Aorta (tissue), 5 donors: ENCODE measurements at places on chromosomes 6 and 20. TPM values are rescaled to one million over a fixed set of nuclear protein-coding genes. Genes with fewer than 3 reads are reported as not detected.
A peak's percentile ranks its signal among the peaks of the same experiment; 100 is the strongest.

MYB gene
- total RNA-seq: not detected

TMEM14C gene
- total RNA-seq: 72.8 TPM

DNA sequence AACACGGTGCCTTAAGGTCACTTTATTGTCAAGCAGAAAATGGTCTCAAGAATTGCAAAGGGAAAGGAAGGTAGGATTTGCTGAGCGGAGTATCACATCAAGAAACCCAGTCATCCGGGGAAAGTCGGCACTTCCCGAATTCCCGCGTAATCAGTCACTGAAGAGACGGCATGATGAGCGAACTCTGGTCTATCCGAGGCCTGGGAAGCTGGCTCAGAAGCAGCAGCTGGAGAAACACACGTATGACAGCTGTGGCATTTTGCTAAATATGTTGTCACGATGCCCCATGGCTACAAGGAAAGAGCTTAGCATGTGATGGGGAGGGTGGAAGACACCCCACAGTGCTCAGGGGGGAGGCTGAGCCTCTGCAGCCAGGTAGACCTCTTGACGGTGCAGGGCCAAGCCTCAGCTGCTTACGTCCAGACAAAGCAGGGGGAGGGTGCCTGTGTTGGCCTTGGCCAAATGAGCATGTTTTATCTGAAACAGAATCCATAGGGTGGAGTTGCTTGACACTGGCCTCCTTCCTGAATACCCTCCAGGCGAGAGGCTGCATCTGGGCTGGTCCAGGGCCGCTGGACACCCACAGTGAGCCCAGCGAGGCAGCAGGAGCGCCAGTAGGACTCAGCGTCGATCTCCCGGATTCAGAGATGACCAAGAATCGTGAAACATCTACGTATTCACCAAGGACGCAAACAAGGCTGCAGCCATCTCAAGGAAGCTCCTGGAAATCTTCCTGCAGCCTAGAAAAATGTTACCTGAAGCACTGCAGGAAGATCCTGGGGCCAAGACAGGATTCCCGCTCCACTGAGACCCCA lies 118.8 kb upstream of the AFDN start:
- DNase-seq: peak; percentile 5
- no peaks in the 10 kb centered on the region for H3K4me1 ChIP-seq
- H3K36me3 ChIP-seq: no peaks in the 10 kb centered on the region
- H3K27ac ChIP-seq: no peak overlapping the region
- H3K27me3 ChIP-seq: no peaks in the 10 kb centered on the region

- no peaks in the 10 kb centered on the region for H3K36me3 ChIP-seq
- no peaks in the 10 kb centered on the region for H3K4me1 ChIP-seq
- no peak for DNase-seq
- H3K27ac ChIP-seq: no peak overlapping the region
Observed at GRCh38 chr6:54856129-54856528, 9.6 kb downstream of the FAM83B start.

WFDC5 gene
- not detected for total RNA-seq

GRCh38 chr6:109977791-109978173 lies 329 bp upstream of the GPR6 start:
- H3K27ac ChIP-seq: no peak overlapping the region
- H3K27me3 ChIP-seq: no peaks in the 10 kb centered on the region
- no peaks in the 10 kb centered on the region for H3K4me1 ChIP-seq
- H3K36me3 ChIP-seq: no peaks in the 10 kb centered on the region
- no peak for DNase-seq

ZC2HC1B gene
- not detected for total RNA-seq

HCRTR2 gene
- total RNA-seq: not detected

DNA sequence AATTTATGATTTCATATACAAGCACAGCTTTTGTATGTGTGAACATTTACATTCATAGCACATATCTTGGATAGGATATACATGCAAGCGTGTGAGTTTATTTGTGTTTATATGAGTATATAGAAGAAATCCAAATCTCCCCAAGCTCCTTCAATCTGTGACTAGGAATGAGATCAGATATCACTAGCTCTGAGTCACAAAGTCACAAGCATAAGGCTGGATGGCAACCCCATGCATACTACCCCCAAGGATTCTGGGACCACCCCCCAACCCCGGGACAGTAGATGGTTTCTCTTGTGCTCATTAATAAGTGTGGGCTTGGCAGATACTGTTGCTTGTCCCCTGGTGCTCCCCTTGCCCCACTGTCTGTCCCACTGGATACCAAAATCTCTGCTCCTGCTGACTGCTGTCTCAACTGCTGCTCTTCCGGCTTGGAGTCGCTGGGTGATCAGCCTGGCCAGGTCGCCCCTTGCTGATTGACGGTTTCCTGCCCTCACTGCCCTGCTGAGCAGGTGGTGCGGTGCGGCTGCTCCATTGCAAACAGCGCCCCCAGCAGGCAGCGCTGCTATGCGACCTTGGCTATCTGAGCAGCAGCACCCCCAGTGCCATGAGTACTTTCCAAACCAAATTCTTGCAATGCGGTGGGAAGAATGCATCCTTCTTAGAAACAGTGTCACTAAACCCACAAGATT lies 279.4 kb downstream of the CD83 start:
- no peaks in the 10 kb centered on the region for H3K36me3 ChIP-seq
- H3K4me1 ChIP-seq: no peaks in the 10 kb centered on the region
- DNase-seq: no peak
- H3K27me3 ChIP-seq: no peaks in the 10 kb centered on the region
- no peak overlapping the region for H3K4me3 ChIP-seq

DNA sequence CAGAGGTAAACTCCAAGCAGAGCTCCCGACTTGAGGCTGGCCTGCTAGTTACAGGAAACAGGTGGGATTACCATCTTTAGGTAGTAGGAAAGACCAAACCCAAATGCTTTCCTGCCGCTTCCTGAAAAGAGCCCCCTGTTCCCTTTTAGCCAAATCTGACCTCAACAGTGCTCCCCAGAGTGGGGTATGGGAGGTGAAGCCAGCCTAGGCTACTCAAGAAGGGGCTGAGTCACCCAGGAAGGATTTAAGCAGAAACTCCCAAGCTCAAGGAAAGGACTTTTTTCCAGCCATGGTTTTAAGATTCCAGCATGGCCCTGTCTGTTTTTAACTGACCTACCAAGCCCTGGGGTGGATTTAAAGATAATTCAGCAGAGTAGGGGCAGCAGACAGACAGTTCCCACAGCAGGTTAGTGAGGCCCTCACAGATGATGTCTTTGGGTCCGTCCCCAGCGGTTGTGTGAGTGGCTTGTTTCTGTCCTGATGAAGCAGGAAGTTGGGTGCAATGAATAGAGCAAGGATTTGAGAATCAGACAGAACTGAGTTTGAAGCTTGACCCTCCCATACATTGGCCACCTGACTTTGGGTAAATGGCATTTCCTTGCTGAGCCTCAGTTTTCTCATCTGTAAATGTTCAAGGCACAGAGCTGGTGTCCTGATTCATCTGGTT lies 76.9 kb upstream of the MAFB start:
- no peaks in the 10 kb centered on the region for H3K36me3 ChIP-seq
- H3K27me3 ChIP-seq: no peaks in the 10 kb centered on the region
- H3K4me3 ChIP-seq: no peak overlapping the region
